Osteocyte (in vitro differentiated cells): ENCODE measurements at places on chromosomes 7 and 10. TPM values are rescaled to one million over a fixed set of nuclear protein-coding genes. Genes with fewer than 3 reads are reported as not detected.
A peak's percentile ranks its signal among the peaks of the same experiment; 100 is the strongest.

GRCh38 chr7:742791-743190 lies 15.7 kb upstream of the PRKAR1B start:
- no peak for DNase-seq
- H3K36me3 ChIP-seq = peaks cover 11% of the 10 kb centered on the region
- no peak overlapping the region for H3K27ac ChIP-seq
- H3K4me1 ChIP-seq = no peaks in the 10 kb centered on the region
- H3K27me3 ChIP-seq = no peaks in the 10 kb centered on the region

C10orf88 gene
- total RNA-seq = 9.4 and 10.0 TPM in 2 replicates

DNA sequence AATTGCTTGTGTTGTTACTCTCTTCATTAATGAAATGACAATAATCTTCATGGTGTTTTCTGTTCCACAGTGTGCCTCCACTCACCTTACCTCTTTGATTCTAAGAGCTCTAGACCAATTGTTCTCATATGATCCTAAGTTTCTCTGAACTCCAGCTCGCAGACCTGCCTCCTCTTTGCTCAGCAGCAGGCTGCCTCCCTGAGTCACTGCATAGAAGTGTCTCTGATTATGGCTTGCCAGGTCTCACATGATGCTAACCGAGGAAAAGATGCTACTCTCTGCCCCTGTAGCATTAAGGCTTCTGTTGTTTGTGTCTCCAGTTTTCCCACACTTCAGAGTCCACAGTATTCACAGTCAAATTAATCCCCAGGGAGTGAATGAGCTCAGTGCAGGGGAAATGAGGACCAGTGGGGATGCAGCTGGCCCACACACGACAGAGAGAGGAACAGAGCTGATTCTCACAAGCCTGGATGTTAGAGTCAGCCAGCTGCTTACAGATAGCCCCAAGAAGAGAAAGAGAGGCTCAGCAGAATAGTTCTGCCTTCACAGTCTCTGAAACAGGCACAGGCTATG lies 145.9 kb upstream of the EGR2 start:
- no peak overlapping the region for H3K4me3 ChIP-seq
- H3K36me3 ChIP-seq = peaks cover 1% of the 10 kb centered on the region

DNA sequence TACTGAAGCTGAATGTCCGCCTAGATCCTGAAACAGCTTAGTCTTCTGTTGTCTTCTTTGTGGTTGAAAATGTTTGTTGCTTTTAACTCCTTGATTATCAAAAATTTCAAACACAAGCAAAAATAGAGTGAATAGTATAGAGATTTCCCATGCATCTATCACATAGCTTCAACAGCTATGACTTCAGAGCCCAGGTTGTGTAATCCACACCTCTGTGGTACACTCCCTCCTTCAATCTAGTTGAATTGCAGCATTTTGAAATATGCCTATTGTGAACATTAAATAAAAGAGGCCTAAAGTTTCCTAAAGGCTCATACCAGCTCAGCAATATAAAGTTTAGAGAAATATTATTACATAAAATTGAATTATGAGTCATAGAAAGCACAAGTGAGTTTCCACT lies 204.7 kb upstream of the HDAC9 start:
- peaks cover 36% of the 10 kb centered on the region for H3K27me3 ChIP-seq
- no peak for DNase-seq
- no peaks in the 10 kb centered on the region for H3K4me1 ChIP-seq

- no peak overlapping the region for H3K27ac ChIP-seq
- no peaks in the 10 kb centered on the region for H3K36me3 ChIP-seq
- no peaks in the 10 kb centered on the region for H3K4me1 ChIP-seq
- H3K4me3 ChIP-seq = no peak overlapping the region
Observed at GRCh38 chr7:93159490-93159889, 11.3 kb upstream of the SAMD9L start.

- no peaks in the 10 kb centered on the region for H3K4me1 ChIP-seq
- H3K36me3 ChIP-seq = no peaks in the 10 kb centered on the region
- H3K27me3 ChIP-seq = no peaks in the 10 kb centered on the region
- DNase-seq = no peak
- no peak overlapping the region for H3K4me3 ChIP-seq
Observed at GRCh38 chr7:49624611-49625010, 148.8 kb upstream of the VWC2 start.

DNA sequence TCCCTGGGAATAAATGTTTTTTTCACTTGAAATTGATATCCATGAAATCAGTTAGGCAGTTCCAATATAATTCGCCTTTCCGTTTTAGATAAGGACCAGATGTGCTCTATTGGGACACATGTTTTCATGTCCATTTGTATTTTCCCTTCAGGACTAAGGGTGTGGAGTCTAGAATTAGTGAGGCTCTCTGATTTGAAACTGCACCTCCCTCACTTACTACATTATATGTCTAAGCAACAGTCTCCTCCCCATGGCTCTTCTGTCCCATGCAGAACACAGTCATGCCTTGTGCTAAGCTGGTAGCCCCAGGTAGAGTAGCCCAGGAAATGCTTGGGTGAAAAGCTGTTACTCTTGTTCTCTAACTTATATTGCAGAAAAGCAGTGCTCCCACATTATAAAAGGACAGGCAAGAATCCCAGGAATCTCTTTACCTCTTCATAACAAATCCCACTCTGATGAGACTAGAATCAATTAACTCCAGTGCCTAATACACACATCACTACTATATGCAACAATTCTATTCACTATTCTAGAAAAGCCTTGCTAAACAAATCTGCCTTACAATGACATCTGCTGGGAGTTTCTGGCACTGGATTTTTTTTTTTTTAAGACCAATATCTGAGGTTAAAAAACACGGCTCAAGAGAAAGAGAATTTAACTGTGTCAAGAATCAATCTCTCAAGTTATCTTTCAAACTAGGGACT lies 293.9 kb downstream of the SNX13 start:
- H3K27ac ChIP-seq = peak overlapping the region; percentile 57
- no peak overlapping the region for H3K4me3 ChIP-seq
- peaks cover 52% of the 10 kb centered on the region for H3K4me1 ChIP-seq
- DNase-seq = no peak
- H3K27me3 ChIP-seq = no peaks in the 10 kb centered on the region

NRG3 gene
- not detected in 2 replicates for total RNA-seq
